HEK293T (cell line): ENCODE measurements at places on chromosomes 12 and 14.
A peak's percentile ranks its signal among the peaks of the same experiment; 100 is the strongest.

DNA sequence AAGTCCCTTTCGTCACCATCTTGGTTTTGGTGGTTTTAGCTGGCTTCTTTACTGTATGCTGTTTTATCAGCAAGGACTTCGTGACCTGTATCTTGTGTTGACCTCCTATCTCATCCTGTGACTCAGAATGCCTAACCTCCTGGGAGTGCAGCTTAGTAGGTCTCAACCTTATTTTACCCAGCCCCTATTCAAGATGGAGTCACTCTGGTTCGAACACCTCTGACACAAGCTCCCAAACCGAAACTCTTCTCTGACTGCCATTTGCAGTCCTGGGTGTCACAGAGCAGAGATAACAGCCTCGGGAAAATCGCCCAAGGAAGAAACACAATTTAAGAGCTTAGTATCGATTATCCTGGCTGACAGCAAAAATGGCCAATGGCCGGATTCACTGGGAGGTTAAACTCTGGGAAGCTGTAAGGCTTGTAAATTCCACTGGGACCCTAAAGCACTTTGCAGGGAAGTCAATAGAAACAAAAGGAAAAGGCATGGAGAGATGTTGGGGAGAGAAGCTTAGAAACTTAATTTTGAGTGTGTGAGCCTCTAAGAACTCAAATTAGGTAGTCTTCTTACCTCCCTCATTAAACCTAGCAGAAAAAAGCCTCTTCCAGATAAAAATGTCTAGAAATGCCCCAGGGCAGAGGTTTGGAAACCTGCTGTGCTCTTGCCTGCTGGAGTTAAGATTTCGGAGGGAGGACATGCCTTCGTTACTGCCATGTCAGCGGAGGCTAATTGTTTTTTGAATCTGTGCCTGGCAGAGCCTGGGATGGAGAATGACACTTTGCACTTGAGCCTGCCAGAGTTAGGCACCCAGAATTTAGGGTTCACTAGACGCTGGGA lies 56.5 kb upstream of the RPH3A start:
- DNase-seq = no peak

DNA sequence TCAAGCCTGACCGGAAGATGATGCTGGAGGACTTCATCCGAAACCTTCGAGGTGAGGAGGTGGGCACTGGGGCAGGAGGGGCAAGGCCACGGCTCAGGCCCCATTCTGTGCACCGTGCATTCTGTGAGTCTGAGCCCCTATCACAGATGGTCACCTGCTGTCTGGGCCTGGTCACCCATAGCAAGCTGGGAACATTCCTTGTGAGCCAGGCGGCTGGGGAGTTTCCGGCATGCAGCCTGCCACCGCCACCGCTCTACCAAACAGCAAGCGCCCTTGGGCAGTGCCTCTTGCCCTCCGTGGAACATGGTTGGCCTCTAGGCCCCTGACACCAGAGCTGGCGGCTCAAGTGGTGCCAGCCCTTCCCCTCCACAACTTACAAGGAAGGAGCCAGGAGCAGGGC lies 56.3 kb downstream of the SLC6A12 start:
- no peak for DNase-seq

DNA sequence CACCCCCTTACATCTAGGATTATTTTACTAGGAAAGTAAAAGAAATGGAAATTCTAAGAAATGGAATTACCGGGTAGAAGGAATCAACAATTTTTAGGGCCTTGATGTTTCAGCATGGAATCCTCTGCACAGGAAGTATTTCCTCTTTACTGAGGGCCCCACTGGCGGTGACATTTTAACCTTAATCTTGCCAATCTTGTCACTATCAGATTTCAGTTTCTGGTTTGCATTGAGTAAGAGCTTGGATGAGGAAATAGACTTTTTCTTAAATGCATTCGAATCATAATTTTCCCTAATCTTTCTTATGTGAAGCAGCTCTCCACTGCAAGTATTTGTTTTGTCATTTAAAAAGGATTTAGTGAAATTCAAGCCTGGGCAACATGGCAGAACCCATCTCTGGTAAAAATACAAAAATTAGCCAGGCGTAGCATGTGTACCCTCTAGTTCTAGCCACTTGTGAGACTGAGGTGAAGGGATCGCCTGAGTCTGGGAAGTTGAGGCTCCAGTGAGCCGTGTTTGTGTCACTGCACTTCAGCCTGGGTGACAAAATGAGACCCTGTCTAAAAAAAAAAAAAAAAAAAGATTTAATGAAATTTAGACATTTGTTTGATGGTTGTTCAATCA lies 40.7 kb downstream of the TPCN1 start:
- no peak for DNase-seq

DNA sequence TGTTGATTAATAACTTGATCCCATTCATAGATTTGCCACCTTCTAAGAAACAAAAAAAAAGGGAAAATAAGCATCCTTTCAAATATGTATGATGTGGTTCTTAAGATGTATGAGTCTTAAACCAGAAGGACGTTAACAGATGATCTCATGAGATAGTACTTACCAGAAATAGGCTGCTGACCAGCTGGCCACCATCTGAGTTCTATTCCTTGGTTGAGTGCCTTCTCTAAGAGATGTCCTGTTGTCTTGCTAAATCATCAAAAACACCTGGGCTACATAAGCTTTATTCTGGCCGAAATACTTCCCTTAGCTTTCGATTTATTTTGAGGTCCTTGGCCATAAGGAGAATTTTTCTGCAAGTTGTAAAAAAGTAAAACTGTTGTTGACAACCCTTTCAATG lies 55.6 kb downstream of the GPR65 start:
- no peak for DNase-seq

DNA sequence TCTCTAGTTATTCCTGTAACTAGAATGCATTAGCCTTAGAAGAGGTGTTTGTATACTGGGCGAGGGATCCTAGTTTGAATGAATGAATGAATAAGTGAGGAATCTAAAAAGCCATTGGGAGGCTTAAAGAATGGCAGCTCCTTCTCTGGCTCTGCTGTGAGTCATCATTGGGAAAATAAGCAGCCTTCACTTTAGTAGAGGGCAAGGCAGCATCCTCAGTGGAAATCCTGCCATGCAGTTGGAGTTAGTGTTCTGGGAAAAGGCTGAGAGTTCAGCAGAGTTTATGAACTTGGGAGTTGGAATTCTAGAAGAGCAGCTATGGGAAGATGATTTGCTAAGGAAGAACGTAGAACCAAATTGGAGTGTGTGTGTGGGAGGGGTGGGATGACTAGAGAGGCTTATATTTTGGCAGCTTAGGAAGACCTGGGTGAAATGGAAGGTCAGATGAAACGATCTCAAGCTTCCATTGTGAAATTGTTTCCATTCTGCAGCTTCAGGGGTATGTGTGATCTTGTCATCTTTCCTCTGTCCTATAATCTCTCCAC lies 120.8 kb downstream of the PTCSC3 start:
- DNase-seq = no peak

- no peak for DNase-seq
Measured at GRCh38 chr14:68741839-68742470, 50.9 kb downstream of the ZFP36L1 start.

DNA sequence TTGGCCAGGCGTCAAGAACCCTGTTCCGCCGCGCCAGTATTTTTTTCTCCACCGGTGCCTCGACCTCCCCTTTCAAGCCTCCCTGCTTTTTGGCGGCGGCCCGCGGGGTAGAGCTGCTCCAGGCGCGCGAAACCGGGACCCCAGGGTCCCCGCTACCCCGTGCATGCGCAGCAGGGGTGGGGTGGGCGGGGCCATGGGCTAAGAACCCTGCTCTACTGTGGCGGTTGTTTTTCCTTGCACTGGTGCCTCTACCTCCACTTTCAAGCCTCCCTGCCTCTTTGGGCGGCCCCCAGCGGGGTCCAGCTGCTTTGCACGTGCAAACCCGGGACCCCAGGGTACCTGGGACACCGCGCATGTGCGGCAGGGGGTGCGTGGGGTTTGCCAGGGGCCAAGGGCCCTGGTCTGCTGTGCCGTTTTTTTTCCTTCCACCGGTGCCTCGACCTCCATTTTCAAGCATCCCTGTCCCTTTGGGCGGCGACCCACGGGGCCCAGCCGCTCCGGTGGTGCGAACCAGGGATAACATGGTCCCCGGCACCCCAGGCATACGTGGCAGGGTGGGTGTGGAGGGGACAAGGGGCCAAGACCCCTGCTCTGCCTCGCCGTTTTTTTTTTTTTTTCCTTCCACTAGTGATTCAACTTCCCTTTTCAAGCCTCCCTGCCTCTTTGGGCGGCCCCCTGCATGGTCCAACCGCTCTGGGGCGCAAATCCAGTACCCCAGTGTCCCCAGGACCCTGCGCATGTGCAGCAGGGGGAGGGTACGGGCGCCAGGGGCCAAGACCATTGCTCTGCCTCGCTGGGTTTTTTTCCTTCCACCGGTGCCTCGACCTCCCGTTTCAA lies 326.8 kb downstream of the ALG10 start:
- no peak for DNase-seq

DNA sequence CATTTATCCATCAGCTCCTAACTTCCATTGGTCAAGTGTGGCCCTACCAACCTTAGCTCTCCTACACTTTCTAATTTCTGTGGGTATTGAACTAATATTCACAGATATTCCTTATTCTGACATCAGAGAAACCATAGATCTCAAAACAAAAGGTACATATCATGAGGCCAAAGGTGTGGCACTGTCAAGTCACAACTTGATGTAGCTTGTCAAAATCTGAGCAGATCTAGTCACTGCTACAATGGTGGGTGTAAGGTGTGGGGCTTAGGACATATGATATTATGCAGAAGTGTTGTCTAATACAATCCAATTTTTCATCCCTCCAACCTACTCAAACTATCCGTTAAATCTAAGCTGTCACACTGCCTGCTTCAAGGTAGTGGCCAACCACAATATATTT lies 114.0 kb upstream of the FAR2 start:
- DNase-seq = no peak

DNA sequence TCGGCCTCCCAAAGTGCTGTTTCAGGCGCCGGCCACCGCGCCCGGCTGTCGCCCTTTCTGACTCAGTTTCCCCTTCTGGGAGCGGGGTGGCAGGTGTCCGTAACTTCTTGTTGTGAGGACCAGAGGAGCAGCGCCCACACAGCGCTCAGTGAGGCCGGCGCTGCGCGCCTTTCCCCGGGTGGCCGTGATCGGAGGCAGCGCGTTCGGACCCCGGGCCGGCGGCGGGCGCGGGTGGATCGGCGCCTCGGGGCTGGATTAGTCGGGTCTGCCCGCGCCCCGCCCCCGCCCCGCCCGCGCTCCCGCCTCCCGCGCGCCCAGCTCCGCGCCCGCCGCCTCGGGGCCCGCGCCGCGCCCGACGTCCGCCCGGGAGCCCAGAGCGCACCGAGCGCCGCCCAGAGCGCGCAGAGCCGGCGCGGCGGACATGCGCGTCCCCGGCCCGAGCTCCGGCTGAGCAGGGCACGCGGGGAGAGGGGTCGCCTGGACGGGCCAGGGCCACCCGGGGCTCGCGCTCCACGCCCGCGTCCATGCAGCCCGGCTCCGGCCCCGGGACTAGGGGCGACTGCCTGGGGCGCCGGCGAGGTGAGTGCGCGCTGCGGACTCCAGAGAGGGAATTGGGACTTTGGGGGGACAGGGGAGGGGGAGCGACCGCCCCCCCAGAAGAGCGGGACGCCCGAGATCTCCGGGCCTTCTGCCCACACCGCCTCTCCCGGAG lies 50.6 kb downstream of the LRCOL1 start:
- DNase-seq = peak; percentile 91

GRCh38 chr12:27999521-27999920 lies 27.0 kb upstream of the PTHLH start:
- DNase-seq = no peak

- no peak for DNase-seq
Measured at GRCh38 chr12:52053536-52054209, 2.4 kb downstream of the NR4A1 start.

DNA sequence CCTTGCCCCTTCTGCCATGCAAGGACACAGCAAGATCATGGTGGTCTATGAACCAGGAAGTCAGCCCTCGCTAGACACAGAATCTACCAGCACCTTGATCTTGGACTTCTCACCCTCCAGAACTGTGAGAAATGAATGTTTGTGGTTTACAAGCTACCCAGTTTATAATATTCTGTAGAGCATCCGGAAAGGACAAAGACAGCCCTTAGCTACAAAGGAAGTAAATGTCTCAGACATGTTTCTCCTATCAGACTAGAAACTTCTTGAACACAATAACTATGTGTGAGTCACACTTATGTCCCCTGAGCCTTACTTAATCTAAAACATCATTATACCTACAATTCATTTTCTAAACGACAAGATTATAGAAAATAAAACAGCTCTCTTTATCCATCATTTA lies 176.7 kb downstream of the KLHL28 start:
- no peak for DNase-seq

DNA sequence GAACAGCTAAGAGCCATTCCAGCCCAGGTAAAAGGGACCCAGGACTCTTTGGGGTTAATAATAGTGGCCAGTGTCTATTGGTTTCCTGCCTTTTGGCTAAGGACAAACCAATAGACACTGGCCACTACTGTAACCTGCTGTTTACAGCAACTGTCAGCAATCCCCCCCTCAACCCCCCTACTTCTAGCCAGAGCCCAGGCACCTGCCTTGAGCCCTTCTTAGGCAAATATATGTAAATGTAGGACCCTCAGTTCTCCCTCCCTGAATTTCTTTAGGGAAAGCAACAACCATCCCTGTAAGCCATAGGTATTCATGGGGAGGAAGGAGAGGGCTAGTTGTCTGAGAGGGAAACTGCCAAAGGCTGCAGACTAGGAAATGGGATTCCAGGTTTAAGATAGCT lies 22.3 kb downstream of the HOXC4 start:
- DNase-seq = no peak

- DNase-seq = no peak
Measured at GRCh38 chr12:17352164-17352563, 737.8 kb downstream of the RERGL start.

DNA sequence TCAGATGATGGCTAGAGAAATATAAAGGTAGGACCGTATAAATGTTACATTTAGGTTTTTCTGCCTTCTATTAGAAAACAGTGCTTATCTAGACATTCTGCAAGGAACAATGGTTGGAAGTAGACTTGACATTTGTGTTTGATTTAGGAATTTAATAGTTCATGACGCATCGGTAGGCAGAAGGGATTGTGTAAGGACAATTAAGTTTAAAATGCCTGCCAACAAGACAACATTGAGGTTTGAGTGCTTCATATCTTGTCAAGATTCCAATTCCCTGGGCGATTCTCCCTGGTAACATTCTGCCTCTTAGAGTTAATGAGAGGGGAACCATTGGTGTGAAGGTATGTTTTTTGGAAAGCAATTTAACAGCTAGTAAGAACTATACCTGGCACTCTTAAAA lies 186.8 kb upstream of the RBM19 start:
- no peak for DNase-seq

- no peak for DNase-seq
Measured at GRCh38 chr14:75648066-75648838, 12.4 kb downstream of the ERG28 start.

GRCh38 chr12:22271023-22271422 lies 63.5 kb downstream of the ST8SIA1 start:
- no peak for DNase-seq
